ENCODE measurements at places on chromosomes 11 and 22.

- DNase-seq, result no peak
Observed at GRCh38 chr11:94060401-94060800, 39.2 kb downstream of the HEPHL1 start.

DNA sequence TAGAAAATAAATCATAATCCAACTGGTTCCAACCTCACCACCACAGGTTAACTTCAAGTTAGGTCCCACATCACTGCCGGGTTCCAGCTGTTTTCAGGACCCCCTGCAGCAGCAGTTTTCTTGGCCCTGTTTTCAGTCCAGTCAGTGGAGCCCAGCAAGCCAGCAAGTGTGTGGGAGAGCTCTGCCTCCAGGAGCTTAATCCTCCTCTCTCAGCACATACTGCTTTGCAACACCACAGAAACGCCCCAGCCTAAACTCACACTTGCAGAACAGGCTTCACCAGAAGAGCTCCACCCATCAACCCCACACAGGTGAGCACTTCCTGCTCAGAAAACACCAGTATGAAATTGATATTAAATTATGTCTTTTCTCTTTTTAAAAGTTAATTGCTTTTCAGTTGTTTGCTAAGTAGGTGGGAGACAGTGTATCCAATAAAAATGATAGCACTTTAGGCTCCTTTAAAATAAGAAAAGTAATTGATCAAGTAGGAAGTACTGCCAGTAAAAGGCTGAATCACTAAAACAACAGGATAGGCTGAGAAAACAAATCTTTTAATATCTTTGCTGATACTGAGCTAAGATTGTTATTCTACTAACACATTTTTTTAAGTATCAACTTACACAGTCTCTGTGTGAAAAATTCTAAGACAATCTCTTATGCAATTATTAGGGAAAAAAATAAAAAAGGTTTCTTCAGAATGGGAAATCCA is 81.5 kb upstream of the TP53AIP1 start:
- no peak for DNase-seq

DNA sequence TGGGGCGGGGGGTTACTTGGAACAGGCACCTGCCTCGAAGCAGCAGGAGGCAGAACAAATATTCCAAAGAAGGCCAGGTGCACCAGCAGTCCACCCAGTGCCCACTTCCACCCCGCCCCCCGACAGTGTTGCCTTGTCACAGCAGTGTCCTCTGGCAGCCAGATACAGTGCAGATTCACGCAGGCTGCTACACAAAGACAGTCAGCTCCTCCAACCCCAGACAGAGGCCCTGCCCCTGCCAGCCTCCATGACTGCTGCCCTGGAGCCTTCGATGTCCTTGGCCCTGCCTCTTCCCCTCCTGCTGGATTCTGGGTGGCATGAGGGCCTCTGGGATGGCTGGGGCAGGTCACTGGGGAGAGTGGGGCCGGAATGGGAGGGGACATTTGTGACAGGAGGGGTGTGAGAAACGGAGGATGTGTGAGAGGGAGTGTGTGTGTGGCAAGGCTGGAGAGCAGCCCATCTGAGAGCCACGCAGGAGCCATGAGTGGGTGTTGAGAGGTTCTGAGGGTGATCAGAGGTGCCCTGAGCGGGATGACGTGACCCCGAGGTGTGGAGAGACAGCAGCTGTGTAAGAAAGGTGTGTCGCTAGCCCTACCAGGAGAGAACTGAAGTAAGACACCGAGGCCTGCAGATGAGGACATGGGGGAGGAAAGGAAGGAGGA is 173.7 kb downstream of the CEP164 start:
- DNase-seq, result peak; percentile 91

- DNase-seq, result no peak
Observed at GRCh38 chr22:43994416-43994815, 29.7 kb upstream of the PARVB start.

GRCh38 chr11:105046898-105047579 is 1.9 kb upstream of the CARD16 start:
- no peak for DNase-seq

GRCh38 chr11:34915136-34916014 is 804 bp downstream of the APIP start:
- DNase-seq, result peak; percentile 84

DNA sequence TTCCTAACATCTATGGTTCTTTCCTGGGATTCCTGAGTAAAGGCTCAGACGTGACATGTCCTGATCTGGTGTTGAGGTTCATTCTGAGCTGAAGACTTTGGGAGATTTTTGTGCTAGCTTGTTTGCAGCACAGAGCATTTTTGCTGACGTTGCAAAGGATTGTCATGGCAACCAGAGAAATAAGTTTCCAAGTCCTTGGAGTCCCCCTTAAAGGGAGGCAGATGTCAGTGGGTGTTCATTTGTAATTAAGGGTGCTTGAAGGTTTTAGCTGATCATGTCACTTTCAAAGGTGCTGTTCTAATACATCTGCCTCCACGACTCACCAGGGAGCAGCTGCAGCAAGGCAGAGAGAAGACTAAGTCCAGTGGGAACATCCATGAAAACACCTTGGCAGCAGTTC is 5.4 kb upstream of the SYN3 start:
- no peak for DNase-seq

GRCh38 chr22:17964643-17965042 is 59.7 kb downstream of the MICAL3 start:
- no peak for DNase-seq

DNA sequence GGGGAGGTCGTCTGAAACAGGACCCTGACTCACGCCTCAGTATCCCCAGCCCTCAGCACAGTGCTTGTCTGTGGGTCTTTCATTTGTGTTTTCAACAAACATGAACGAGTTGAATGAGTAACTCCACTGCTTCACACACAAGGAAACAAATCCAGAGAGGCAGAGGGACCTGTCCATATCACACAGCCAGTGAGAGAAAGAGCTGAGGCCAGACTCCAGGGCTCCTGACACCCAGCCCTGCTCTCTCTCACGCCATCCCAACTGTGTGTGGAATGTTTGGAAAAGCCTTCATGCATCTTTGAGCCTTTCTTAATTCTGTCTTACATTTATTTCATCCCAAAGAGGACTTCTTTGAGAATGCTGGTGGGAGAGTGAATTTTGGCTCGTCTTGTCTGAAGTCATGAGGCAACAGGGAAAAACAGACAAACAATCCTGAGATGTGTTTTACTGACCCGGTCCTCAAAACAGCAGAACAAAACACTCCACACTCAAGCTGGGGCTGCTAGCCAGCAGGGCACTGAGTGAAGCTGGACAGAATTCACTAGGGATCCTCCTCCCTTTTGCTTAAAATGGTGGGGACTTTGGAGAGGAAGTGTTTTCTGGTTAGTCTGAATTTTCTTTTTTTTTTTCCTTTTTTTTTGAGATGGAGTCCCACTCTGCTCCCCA is 19.7 kb upstream of the ALG8 start:
- DNase-seq, result no peak

GRCh38 chr11:32288276-32288675 is 147.1 kb downstream of the WT1 start:
- DNase-seq, result no peak

DNA sequence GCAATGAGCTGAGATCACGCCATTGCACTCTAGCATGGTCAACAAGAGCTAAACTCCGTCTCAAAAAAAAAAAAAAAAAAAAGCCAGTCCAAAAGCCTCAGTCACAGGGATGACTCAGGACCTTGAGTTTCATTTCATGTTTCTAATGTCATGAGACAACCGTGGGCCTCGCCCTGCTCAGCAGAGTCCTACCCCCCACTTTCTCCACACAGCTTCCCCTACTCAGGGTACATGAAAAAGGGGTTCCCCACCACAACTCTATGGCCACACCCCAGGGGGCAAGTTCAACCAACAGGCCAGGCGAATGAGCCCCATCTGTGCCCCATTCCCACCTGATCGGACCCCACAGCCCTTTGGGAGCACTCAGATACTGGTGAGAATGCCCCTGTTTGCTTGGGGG is 24.3 kb upstream of the ADA2 start:
- DNase-seq, result no peak

- DNase-seq, result no peak
Observed at GRCh38 chr22:44934454-44934735, 75.4 kb downstream of the PHF21B start.

- no peak for DNase-seq
Observed at GRCh38 chr22:31509061-31509762, 12.9 kb downstream of the SFI1 start.

DNA sequence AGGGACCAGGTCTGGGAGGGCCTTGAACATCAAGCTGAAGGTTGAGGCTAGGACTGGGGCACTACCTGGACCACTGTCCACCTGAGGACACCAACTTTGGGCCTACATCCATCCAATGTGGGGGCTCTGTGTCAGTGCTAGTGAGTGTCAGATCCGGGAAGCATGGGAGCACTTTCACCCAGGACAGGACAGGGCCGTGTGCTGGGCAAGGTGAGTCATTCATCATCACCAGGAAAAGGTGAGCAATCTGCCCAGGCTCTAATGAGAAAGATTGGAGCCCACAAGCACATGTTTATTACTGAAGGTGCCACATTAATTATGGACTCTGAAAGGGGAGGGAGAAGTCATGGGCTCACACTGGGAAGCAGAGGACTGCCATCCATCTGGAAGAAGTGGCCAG is 39.7 kb upstream of the DRD2 start:
- DNase-seq, result no peak

GRCh38 chr11:45180848-45181192 is 34.4 kb downstream of the PRDM11 start:
- DNase-seq, result no peak

- DNase-seq, result no peak
Observed at GRCh38 chr11:64865286-64866172, 12.9 kb downstream of the EHD1 start.

DNA sequence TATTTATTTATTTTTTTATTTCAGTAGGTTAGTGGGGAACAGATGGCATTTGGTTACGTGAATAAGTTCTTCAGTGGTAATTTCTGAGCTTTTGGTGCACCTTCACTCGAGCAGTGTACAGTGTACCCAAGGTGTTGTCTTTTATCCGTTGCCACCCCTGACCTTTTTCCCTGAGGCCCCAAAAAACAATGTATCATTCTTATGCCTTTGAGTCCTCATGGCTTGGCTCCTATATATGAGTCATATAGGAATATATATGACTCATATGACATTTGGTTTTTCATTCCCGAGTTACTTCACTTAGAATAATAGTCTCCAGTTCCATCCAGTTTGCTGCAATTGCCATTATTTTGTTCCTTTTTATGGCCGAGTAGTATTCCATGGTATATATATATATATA is 763.9 kb downstream of the NTM start:
- DNase-seq, result no peak

- DNase-seq, result no peak
Observed at GRCh38 chr11:65719871-65720210, 757 bp downstream of the RNASEH2C start.

DNA sequence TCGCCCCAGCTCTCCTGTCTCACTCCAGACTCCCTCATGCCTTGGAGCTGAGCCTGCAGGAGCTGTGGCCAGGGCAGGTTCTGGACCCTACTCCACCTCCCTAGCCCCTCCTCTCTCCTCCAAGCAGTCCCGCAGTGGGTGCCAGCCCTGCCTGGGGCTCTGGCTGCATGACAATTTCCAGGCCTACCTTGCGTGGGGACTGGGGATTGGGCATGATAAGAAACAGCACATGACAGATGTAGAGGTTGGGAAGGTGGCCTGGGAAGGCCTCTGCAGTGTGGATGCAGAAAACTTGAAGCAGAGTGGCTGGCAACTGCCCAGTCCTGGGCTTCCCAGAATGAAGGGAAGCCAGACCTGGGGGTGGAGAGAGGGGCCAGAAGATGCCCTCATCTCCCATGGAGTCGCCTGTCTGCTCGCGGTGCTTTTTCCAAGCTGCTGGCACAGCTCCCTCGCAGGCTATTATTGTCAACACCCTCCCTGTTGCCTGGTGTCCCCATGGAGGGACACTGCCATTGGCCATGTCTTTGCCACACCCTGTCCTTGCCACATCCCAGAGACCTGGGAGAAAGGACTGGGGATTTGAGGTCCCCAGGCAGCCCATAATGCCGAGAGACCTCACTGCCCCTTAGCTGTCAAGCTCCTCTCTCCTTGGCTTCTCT is 48.9 kb upstream of the CDON start:
- no peak for DNase-seq

DNA sequence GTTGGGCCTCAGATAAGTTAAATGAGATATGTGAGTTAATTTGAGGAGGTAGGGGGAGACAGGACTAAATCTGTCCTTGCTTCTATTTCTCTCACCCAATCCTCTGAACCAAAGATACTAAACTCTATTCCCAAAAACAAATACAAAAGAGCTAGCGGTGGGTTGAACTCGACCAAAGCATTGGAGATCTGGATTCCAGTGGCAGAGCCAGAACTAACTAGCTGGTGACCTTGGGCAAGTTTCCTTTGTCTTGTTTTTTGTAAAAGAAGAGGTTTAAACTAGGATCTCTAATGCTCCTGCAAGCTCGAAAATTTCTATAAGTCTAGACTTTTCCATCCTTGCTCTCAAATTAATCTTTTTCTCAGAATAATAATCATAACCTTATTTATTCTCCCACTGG is 1.5 kb downstream of the ME3 start:
- no peak for DNase-seq

GRCh38 chr22:39236321-39237317 is 8.2 kb downstream of the PDGFB start:
- DNase-seq, result peak; percentile 66

DNA sequence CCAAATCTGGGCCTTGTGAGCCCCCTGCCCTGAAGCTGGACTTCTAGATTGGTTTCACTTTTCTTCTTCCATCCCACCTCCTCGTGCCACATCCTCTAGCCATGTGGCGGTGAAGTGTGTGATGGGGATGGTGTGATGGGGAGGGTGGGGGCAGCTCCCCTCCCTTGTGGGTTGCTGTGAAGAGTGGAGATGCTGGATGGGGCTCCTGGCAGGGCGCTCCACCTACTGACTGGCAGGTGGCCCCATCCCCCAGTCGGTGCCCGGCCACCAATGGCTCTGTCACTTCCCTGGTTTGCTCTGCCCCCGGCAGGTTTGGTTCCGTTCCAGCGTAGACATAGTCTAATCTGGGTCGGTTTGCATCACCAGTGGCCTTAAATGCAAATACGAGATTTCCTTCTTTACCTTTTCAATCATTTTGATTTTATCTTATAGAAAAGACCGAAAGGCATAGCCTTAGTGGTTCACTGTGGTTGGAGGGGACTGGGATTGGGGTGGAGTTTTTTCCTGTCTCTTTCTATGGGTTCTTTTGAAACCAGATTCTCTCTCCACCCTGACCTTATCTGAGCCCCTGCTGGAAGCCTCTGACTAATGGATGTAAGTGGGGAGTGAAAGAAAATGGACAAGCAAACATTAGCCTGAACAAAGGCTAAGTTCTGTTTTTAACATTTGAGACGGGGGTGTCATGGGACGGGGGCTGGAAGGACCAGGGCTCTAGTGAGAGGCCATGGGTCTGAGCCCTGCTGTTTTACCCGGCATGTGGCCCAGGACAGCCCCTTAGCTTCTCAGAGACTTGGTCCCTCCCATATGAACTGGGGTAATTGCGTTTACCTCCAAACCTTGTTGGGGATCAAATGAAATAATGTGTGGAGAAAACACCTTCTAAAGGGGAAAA is 149.3 kb downstream of the CACNA1I start:
- DNase-seq, result no peak

GRCh38 chr22:19044381-19044780 is 77.8 kb downstream of the DGCR2 start:
- no peak for DNase-seq

DNA sequence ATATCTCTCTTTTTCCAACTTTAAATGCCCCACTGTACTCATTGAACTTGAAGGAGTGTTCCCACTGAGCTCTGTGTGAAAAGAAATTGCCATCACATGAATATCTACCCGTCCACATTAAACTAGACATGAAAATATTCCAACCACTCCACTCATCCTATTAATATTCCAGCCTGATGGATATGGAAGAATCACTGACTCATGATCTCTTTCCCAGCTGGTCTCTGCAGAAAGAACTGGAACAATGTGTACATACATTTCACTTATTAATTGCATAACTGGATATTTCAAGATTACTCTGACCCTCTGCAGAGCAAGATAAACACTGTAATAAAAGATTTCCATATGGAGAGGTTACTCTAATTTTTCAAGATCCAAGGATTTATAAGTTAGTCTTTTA is 711.1 kb upstream of the LRRC4C start:
- no peak for DNase-seq

Data from NCI-H1092 treated with DMSO at 0.1 percent for 48 hours (cell line).